NCI-H2081 (cell line): ENCODE measurements at places on chromosomes 11 and 22.
A peak's percentile ranks its signal among the peaks of the same experiment; 100 is the strongest.

- no peak for DNase-seq
Observed at GRCh38 chr11:70322666-70323065, 52.2 kb downstream of the PPFIA1 start.

DNA sequence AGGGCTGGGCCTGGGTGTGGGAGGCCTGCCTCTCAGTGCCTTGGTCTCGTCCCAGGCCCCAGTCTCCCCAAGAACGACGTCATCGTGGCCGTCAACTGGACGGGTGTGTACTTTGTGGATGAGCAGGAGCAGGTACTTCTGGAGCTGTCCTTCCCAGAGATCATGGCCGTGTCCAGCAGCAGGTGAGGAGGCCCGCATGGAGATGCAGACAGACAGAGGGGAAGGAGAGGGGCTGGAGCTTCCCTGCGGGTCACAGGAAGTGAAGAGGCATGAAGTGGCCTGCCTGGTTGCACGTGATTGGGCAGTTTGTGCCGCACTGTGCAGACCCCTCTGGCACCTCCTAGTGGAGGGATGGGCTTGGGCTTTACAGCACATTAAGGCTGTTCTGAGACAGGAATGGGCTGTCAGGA is 70.4 kb downstream of the MYO7A start:
- no peak for DNase-seq

GRCh38 chr22:37842015-37842793 is 1.9 kb downstream of the ANKRD54 start:
- DNase-seq = no peak

DNA sequence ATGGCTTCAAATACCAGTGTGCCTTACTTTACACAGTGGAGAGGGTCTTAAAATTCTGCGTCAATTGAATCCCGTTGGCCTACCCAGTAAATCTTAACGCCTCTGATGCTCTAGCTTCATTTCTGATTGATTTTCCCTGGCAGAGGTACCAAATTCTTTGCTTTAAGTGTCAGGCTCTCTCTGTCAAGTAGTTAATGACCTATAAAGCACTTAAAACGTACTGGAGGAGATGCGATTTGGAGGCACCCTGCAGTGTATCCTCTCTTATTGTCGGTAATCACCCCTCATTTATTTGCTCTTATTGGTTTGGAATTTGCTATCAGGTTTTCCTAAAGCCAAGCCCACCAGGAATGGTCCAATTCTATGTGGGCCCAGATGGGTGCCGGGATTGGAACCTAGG is 59.2 kb downstream of the NFAM1 start:
- no peak for DNase-seq

GRCh38 chr11:43124272-43124935 is 187.4 kb upstream of the API5 start:
- DNase-seq = no peak

DNA sequence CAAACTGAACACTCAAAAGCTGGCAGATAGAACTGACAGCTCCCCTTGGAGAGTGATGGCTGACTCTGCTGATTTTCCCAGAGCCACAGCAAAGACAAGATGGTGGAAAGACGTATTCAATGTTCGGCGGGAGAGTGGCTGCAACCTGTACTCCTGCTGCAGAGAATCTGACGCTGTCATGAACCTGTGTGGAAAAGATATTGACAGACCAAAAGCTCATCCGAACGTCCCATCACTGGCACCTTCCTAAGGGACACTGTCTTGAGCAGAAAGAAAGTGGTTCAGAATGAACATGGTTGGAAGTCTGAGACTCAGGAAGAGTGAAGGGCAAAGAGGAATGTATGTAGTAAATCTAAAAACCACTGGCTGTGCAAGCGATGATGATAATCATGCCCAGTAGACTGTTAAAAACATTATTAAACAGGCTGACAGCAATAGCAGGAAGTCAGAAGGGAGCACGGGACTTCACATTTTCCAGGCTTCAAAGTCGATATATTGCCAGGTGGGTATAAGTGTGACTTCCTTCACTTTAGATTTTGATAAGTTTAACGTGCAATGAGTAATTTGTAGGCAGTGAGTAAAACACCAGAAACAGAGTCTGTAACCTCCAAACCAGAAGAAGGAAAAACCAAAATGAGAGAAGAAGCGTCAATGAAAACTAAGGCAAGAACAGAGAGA is 6.2 kb upstream of the IL17REL start:
- DNase-seq = no peak

GRCh38 chr22:19207401-19207808 is 28.9 kb upstream of the SLC25A1 start:
- DNase-seq = no peak

GRCh38 chr22:30866811-30867271 is 101.7 kb downstream of the MORC2 start:
- DNase-seq = no peak

GRCh38 chr22:19818324-19819207 is 36.1 kb downstream of the GNB1L start:
- DNase-seq = no peak

GRCh38 chr11:132094598-132094997 is 724.2 kb downstream of the NTM start:
- DNase-seq = no peak

GRCh38 chr11:83023410-83023809 is 48.3 kb downstream of the RAB30 start:
- no peak for DNase-seq

DNA sequence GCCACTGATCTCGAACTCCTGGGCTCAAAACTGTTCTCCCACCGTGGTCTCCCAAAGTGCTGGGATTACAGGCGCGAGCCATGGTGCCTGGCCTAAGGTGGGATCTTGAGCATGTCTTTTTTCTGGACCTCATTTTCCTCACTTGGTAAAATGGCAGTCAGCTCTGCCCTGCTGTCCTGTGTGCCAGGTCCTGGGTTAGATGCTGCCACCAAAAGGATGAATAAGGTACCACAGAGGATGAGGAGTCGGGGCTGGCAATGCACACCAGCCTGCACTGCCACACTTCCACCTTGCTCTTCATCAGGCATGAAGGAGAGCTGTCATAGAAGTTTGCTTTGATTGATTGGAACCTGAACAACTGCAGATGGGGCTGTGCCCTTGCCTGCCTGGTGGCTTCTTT is 32.3 kb downstream of the ACO2 start:
- no peak for DNase-seq

- no peak for DNase-seq
Observed at GRCh38 chr11:134512571-134513538, 100.8 kb upstream of the B3GAT1 start.

DNA sequence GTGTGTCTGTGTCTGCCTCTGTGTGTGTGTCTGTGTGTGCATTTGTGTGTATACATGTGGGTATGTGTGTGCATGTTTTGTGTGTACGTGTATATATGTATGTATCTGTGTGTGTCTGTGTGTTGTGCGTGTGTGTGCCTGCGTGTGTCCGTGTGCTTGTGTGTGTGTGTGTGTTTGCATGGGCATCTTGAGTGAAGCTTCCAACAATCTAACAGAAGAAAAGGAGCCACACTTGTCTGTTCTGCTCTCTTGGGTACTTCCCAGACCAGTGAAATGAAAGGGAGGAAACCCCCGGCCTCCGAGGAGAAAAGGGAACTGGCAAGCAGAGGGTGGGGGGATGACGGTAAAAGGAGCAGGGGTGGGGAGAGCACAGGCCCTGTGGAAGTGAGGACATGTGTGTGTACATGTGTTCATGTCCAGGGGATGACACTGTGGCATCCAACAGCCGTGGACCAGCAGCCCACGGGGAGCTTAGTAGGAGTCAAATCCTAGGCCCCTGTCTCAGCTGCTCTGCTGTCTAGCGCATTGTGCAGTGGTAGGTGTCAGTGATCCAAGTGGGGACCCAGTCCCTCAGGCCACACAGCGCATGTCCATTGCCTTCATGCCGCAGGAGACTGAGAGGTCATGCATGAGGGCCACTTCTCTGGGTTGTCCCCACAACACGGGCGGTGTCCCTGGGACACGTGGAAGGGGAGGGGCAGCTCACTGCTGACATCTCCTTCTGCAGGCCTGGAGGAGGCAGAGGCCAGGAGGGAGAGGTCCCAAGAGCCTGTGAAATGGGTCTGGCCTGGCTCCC is 8.1 kb downstream of the CSF2RB start:
- DNase-seq = no peak

GRCh38 chr11:48103621-48104567 is 112.7 kb upstream of the OR4B1 start:
- peak; percentile 40 for DNase-seq

DNA sequence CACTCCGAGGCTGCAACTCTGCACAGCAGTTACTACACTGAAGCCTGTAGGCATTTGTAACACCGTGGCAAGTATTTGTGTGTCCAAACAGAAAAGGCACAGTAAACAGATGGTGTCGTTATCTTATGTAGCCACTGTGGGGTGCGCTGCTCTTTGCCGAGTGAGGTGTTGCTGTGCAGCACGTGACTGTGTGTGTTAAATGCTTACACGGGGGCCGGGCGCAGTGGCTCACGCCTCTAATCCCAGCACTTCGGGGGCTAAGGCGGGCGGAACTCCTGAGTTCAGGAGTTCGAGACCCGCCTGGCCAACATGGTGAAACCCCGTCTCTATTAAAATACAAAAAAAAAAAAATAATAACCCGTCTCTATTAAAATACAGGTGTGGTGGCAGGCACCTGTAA is 11.5 kb downstream of the ZBED4 start:
- no peak for DNase-seq

GRCh38 chr22:35995348-35995747 is 33.3 kb downstream of the RBFOX2 start:
- no peak for DNase-seq

- no peak for DNase-seq
Observed at GRCh38 chr11:48161951-48162884, 54.4 kb upstream of the OR4B1 start.

GRCh38 chr11:57144075-57144474 is 37.7 kb upstream of the LRRC55 start:
- DNase-seq = no peak

GRCh38 chr11:105910095-105910715 is 111.8 kb downstream of the MSANTD4 start:
- peak; percentile 9 for DNase-seq

GRCh38 chr11:8058216-8058615 is 22.8 kb upstream of the TUB start:
- DNase-seq = no peak

- DNase-seq = peak; percentile 9
Observed at GRCh38 chr22:27719535-27720227, 81.9 kb downstream of the MN1 start.

DNA sequence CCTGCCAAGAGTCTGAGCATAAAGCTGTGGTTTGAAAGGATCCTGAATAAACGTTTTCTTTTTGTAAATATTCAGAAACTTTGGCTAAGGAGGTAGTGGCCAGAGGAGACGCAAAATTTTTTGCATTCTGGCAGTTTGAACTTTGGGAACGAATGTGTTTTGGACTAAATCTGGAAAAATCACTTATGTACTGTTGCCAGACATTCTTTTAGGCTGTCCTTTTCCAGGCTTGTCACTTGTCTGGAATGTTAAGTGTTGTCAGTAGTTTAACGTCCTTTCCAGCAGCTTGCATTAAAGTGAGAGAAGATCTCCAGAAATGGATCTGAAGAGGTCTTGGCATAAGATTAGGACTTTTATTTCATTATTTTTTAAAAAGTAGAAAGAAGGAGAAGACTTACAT is 18.5 kb downstream of the SPECC1L start:
- DNase-seq = no peak

DNA sequence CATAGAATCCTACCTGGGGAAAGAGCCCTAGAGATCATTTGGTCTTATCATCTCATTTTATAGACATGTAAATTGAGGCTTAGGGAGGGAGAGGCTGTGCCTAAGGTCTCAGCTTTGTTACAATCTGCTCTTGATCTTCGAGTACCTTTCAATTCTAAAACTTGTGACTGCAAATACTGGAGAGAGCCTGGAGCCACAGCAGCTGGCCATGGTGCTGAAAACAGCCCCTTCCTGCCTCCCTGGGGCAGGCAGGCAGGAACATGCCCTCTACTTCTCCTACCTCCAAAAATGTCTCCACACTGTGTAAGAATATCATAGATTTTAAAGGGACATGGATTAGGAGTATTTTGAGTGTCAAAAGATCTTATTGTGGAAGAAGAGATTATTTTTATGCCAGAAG is 52.2 kb downstream of the C22orf42 start:
- no peak for DNase-seq

DNA sequence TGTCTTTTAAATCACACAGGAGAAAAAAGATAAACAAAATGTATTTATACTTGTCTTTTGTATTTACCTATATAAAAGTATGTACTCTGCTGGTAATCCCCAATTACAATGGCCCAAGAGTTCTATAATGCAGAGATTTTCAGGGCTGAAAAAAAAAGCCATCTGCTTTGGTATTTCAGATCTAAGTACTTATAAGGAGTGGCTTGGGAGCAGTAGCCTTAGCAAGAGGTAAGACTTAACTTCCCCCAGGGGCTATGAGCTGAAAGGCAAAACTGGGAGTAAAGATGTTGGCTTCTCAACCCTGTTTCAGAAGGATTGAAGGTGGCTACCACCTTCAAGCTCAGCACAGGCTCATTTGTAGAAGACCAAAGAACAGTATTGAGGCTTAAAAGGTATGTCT is 35.3 kb upstream of the EP300 start:
- DNase-seq = no peak

DNA sequence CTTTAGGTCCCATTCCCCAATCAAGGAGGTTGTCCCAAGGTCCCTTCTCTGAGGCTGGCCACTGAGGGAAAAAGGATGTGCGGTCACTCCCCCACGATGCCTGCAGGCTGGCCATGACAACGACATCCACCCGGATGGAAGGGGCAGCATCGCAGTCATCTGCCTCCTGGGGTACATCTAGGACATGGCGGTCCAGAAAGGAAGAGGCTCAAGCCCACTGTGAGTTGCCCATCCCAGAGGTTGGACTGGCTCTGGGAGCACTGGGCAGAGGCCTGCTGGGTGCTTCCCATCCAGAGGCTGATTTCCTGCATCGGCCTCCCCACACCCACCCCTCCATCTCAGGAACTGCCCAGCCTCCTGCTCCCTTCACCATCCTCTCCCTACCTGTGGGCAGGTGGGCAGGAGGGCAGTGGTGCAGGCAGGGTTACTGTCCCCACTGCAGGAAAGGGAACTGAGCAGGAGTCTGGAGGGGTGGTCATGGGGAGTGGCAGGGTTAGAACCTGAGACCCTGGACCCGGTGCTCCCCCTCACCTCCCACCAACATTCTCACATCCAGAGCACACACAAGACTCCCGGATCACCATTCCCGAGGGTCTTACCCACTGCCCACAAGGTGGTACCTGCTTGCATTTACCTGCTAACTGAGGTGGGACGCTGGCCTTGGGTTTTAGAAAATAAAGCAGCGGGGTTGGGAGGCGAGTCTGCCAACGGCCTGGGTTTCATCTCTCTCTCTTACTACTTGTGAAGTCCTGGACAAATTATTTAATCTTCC is 4.4 kb downstream of the RCE1 start:
- no peak for DNase-seq
